ENCODE measurements at places on chromosomes 13 and 19.

- no peak for DNase-seq
Observed at GRCh38 chr19:1655131-1655981, 2.9 kb upstream of the TCF3 start.

- DNase-seq: no peak
Observed at GRCh38 chr19:7899751-7900378, 3.8 kb upstream of the MAP2K7 start.

GRCh38 chr13:71360041-71360440, 507.0 kb downstream of the DACH1 start:
- no peak for DNase-seq

- no peak for DNase-seq
Observed at GRCh38 chr19:53041366-53041765, 3.2 kb upstream of the ERVV-2 start.

- no peak for DNase-seq
Observed at GRCh38 chr13:75968103-75968838, 332.1 kb downstream of the LMO7 start.

- DNase-seq: no peak
Observed at GRCh38 chr13:59951011-59951410, 212.7 kb downstream of the DIAPH3 start.

DNA sequence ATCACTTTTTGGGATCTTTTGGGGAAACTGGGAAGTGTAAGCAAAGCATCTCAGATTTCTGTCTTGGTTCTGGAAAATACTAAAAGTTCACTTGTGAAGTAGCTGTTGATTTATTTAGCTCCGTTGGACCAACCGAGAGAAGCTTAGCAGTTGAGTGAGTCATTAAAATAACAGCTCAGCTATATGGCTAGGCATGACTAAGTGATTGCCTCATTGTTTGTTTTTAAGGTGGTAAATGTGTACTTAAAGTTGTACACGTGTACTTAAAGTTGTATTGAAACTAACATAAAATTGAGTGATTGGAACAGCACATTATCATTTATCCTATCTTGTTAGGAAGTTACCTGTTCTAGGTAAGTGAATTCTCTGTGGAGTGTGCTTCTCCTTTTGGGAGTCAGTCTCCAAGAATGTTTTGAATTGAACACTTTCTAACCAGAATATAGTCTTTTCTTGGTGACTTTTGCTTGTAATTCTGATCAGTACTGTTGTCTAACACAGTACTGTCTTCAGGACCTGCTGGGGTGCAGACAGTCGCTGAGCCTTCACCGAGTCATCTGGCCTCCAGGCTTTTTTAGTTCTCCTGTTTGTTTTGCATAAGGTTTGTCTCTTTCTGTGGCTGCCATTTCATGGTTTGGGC, 2.9 kb upstream of the DCUN1D2 start:
- no peak for DNase-seq

DNA sequence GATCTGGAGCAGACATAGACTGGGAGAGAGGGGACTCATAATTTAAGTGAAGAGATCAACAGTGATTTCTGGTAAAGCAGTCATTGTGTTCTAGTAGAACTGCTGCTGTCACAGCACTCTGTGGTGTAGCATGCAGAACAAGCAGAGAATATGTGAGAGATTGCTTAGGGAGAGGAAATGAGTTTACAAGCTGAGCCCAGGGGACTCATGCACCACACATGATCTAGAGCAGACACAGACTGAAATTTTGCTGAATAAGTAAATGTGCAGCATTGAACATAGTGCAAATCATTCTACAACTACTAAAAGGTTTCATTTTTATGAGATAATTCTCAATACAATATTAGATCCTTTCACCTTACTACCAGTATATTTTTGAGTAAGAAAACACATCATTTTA, 125.7 kb downstream of the MYO16 start:
- no peak for DNase-seq

DNA sequence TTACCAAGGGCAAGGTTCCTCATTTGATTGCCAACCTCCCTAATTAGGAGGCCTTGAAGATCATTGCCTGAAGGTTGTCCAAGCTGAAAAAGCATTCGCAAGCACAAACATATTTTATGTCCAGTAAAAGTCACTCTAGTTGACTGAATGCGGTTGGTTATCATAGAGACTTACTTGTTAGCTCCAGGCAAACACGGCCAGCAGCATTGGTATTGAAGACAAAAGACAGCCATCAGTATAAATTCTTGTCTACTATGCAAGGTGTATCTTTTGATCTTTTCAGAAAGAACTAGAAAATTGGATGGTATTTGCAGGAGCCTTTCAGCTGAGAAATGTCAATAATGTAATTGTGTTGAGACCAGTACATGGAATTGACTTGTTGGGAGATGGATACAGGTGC, 129.9 kb downstream of the GPC6 start:
- no peak for DNase-seq

DNA sequence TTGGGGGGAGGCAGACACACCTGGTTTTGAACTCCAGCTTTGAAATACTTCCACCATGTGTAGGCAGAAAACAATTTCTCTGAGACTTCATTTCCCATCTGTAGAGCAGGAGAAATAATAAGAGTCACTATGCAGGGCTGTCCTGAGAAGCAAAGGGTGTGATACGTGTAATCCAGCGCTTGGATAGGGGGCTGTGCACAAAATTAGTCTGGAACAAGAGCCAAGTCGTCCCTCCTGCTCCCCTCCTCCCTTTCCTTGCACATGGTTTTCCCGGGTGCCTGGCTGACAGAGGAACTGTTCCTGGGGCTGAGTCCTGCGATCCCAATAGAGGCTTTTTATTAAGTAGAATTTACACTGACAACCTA, 29.6 kb upstream of the UBE2L5 start:
- DNase-seq: no peak

GRCh38 chr13:80168089-80168850, 172.7 kb downstream of the SPRY2 start:
- DNase-seq: peak; percentile 2

DNA sequence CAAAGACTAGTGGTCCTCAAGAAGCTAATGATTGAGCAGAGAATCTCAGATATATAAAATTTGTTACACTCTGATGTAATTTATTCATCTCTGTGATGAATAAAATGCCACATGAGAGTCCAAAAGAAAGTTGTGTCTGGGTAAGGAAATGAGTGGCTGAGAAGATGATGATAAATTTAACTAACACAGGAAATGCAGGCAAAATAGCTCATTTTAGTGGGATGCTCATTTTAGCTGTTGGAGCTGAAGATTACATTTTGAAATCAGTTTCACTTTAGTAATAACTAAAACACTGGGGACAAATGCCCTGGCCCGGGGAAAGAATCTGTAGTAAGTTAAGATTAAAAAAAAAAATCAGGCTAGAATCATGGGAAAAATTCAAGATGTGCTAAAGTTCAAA, 35.2 kb downstream of the SPRY2 start:
- DNase-seq: no peak

DNA sequence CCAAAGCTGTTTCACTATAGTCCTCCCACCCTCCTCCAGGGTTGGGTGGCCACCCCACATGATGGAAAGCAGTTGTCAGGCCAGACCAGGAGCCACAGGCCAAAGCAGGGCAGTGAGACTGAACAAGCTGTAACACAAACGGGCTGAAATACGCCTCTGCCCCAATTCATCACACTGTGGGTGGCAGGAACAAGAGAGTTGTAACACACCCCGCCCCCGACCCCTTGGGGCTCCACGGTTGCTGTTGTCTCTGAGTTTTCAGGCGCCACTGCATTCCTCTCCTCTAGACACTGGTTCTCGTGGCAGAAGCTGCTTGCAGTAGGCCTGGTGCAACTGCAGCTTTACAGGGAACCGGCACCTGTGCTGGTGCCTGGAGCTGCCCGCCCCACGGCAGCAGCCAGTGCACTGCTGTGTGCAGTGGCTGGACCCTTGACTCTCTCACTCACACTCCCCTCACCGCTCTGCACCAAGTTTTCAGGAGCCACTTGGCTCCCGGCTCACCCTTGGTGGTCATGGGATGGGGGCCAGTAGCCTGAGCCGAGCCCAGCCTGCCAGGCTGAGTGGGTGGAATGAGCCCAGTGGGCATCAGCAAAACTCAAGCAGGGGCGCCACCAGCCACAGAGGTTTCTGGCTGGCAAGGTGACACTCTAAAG, 1314.5 kb upstream of the MIR17HG start:
- no peak for DNase-seq

DNA sequence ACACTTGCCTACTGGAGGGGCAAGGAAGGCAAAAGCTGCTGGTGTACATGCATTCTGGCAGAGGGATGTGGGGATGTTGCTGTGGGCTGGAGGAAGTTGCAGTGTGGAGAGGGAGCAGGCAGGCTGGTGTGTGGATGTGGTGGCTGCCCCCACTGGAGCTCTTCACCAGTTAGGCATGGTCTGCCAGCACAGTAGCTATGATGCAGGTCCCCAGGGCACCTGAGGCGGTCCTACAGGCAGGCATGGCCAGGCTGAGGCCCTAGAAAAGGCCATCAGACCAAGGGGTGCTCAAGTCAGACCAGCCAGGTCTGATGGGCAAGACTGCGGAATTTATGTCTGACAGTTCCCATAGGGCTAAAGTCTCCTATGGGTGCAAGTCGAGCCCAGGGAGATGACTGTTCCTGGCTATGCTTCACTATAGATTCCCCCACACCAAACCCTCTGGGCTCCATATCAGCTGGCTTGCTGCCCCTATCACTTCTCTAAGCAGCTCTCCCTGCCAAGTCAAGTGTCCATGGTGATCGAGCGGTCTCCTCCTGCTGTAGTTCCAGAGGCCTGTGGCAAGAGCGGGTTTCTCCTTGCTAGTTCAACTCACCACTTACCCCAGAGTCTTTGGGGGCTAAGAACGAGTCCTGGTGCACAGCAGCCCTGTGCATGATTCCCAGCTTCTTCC, 473.1 kb downstream of the TDRD3 start:
- no peak for DNase-seq

GRCh38 chr13:112236016-112236415, 140.1 kb upstream of the SPACA7 start:
- no peak for DNase-seq

DNA sequence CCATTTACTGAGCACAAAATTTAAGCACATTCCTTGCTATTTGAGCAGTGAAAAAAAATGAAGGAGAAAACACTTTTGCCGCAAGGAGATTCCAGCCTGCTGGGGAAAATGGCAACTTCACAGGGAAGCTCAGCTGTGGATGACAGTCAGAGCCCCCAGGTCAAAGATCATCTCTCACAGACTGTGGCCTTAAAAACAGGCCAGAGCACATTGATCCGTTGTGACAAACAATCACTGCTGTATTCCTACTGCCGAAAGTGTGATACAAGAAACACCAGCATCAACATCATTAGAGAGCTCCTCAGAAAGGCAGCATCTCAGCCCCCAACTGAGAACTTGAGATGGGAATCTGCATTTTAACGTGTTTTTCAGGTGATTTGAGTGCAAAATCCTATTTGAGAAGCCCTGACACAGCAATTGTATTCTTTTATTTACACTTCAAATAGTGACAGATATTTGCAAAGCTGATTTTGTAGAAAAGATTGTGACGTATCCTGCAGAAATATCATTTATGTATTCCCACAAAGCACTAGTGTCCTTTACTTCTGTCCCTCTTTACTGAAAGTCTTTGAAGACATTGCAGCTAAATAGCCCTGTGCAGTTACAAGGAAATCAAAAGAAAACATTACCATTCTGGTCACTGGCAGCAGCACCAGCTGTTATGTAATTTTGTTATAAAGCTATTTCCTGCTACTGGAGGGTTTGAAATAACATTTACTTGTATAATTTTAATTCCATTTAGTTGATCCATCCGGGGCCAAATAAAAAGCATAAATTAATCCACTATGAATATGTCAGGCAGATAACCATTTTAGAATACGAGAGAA, 652.0 kb downstream of the LIG4 start:
- no peak for DNase-seq

- DNase-seq: peak; percentile 10
Observed at GRCh38 chr19:13033819-13034611, 38.7 kb downstream of the NFIX start.

DNA sequence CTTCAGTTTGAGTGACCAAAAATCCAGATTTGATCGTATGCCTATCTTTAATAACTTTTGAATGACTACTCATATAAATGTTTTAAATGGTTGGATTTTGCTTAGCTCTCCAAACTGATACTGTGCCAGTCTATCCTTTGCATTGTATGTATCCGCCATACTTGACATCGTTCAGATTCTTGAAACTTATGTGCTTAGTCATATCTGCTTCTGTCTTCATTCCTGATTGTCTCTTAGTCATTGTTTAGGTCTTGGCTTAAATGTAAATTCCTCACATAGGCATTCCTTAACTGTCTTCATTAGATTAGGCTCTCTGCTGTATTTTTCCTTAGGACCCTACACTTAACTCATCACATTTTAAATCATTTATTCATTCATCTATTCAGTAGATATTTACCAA, 126.0 kb downstream of the PCCA start:
- no peak for DNase-seq

- no peak for DNase-seq
Observed at GRCh38 chr19:46036744-46037128, 4.1 kb downstream of the IGFL4 start.

DNA sequence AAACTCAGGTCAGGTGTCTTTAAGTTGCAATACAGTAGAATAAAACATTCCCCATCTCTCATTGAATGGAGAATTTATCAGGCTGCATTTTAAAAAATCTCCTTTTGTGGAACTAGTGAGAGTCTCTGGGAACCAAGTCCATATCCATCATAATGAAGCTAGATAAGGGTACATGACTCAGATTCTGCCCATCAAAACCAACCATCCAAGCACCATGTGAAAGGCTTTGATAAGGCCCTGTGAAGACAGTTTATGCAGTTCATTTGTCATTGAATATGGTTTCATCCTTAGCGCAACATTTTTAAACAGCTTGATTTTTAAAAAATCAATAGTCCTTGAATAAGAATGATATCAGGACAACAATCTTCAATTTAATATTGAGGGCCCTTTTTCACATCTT, 56.3 kb upstream of the DIAPH3 start:
- no peak for DNase-seq

DNA sequence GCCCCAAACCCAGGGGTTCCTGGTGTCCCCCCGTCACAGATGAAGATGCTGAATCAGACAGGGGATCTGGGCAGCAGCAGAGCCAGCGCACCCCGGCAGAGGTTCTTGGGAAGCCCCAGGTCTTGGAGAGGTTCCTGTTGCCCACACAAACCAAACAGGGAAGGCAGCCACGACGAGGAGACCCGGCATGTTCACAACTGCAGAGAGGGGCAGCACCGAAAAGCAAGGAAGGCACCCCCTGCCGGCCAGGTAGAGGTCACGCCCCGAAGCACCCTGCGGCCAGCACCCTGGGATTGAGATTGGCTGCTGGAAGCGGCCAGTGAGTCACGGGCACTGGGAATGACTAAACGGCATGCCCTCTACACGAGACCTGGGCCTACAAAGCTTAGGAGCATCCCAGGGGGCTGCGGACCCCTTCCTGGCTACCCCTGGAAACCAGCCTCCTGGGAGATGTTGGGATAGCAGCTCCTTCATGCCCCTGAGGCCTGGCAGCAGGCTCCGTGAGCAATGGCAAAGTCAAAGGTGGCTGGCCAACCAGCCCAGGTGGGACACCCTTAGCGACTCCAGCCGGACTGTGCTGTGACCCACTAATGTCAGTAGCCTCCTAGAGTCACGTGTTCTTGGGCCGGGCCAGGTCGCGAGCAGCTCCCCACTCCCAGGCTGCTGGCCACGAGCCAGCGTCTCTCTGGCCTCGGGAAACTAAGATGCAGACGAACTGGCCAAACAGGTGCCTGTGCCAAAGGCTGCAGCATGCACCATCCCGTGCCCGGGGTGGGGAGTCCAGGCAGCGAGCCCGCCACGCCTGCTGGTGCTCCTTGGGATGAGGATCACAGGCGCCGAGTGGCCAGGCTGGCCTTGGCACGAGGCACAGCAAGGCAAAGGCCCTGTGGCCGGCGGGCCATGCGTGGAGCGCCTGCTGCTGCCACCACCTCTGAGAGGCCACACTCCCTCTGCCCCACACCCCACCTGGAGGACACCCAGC, 43.2 kb downstream of the MLLT1 start:
- no peak for DNase-seq
